ENCODE measurements at places on chromosomes 5 and 9.

DNA sequence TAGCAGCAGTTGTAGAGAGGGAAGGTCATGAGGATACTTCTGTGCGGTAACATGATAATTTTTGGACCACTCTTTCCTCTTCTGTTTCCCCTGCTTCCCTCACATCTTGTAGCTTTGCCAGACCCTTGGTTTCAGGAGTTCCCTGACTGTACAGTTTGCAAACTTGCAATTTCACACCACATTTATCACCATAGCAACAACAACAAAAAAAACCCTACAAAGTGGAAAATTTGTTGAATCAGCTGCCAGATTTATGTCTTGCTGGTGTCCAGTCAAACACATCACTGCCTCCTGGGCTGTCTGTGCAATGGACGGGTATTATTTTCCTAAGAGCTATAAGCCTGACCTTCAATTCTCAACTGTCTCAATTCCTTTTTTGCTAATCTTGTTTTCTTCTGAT lies 751.6 kb downstream of the TLR4 start:
- no peak for DNase-seq

- DNase-seq = peak; percentile 94
Measured at GRCh38 chr9:129885670-129886106, 50.4 kb downstream of the USP20 start.

- DNase-seq = peak; percentile 8
Measured at GRCh38 chr5:1521671-1522600, 1.8 kb downstream of the LPCAT1 start.

DNA sequence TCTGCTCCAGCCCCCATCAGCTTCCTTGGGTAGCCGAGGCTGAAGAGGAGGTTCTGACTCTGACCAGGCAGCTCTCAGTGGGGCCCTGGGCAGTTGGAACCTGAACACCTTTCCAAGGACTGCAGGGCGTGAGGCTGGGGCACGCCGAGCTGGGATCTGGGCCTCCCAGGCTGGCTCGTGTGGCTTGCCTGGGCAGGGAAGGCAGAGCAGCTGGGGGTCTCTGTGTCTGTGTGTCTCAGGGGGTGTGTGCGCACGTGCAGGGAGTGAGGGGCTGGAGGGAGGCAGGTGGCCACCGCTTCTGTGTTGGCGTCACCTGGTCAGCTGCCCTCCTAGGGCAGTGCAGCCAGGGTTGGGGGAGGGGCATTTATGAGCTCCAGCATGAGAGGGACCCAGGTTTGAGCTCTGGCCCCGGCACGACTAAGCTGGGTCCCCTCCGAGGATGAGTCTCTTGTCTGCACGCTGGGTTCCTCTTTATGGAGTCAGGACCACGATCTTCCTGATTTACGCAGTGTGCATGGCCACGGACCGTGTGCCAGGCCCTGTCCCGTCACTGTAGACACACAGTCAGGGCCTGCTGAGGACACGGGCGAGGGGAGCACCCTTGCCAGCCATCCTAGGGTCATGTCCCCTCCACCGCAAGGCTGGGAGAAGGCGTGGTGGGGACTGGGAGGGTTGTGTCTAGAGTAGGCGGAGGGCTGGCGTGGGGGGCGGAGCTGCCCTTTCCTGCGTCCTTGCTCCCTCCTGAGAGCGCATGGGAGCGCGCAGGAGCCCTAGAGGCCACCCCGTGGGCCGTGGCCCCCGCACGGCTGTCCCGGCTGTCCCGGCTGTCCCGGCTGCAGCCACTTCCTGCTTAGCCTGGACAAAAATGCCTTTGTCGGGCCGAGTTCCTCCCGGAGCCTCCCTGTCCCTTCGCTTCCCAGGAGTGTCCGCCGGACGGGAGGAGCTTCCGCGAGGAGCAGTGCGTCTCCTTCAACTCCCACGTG lies 4.6 kb downstream of the ADAMTSL2 start:
- peak; percentile 66 for DNase-seq

- no peak for DNase-seq
Measured at GRCh38 chr9:89079391-89079790, 88.1 kb downstream of the S1PR3 start.

All from adrenal gland (tissue), 19 donors.